Upper lobe of right lung (tissue), 1 donor: ENCODE measurements at places on chromosomes 1 and 21. TPM values are rescaled to one million over a fixed set of nuclear protein-coding genes. Genes with fewer than 3 reads are reported as not detected.
A peak's percentile ranks its signal among the peaks of the same experiment; 100 is the strongest.

DNA sequence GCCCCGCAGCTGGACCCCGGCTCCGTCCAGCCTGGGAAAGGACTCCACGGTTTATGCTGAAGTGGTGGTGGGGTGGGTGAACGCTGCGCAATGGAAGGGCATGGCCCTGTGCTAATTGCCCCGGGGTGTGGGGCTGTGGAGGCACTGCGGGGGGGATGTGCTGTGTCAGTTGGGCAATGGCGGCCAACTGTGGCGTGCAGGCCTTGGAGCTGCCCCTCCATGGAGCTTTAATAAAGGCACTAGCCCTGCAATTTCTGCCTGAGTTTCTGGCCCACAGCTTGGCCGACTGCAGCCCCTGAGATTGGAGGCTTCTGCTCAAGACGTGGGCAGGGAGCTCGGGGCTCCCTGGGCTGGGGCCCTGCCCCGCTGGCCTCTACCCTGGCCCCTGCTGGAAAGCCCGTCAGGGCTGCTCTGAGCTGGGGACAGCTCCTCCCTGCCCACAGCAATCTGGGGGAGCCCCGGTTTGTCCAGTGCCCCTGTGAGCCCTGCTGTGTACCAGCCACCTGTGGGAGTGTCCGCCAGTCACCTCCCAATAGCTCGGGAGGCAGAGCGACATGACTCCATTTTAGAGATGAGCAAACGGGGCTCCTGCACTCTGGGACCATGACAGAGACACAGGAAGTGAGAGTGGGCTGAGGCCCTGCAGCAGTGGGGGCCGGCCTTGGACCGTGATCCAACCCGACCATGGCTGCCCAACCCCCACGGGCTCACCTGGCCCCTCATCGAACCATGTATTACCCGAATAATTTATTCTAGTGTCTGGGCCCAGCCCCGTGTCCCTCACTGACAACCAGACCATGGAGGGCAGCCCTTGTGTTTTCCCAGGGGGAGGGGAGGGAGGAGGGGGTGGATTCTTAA lies 8.7 kb upstream of the TNFRSF14 start:
- no peaks in the 10 kb centered on the region for H3K27me3 ChIP-seq
- peak overlapping the region; percentile 97 for H3K27ac ChIP-seq

DNA sequence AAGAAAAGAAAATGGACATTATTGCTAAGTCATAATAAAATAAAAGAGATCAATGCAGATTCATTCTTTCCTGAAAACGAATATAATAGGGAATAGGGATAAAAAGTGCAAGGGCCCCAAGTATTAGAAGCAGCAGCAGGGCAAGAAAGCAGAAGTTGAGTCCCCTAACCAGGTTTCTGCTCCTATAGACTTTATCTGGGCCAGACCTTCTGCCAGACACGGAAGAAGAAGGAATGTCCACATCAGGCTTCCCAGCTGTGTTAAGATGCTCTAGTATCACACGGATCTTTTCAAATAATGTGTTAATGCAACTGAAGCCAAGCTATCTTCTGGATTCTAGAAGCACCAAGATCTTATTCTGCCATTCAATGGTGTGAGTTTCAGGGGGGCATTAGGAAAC lies 26.9 kb downstream of the CD244 start:
- H3K36me3 ChIP-seq: no peaks in the 10 kb centered on the region
- DNase-seq: no peak
- H3K4me3 ChIP-seq: no peak overlapping the region

GRCh38 chr1:232127190-232127589 lies 500.6 kb downstream of the DISC1 start:
- H3K4me1 ChIP-seq: no peaks in the 10 kb centered on the region
- H3K27ac ChIP-seq: no peak overlapping the region
- DNase-seq: no peak
- no peaks in the 10 kb centered on the region for H3K27me3 ChIP-seq

The SORT1 gene
- total RNA-seq: 183 TPM
